Urothelium cell line (cell line): ENCODE measurements at places on chromosomes 1 and 21.

DNA sequence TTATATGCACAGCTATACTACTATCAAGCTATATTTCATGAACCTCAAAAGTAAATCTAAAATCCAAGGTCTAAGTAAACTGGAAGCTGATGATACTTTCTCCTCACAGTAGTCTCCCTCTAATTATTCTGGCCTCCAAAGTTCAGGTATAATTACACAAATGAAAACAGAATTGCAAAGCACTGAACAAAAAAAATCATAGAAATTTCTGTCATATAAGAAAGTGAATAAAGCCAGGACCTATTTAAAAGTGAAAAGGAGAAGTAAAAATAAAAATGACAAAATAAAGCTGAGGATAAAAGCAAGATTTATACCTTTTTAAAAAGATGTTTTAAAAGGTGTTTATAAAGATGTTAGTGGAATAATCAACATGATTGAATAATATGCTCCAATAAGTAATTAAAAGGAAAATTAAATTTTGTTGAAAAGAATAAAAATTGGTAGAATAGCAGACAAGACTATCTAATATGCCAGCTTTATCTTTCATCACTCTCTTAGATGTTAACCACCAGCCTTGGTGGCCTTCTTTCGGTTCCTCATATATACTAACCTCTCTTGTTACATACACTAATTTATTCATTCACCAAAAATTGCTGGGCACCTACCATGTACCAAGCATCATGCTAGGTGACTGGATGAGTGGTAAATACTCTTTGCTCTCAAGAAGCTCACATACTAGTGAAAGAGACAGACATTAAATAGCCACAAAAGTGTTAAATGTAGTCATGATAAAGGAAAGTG is 25.1 kb downstream of the SHCBP1L start:
- DNase-seq, result no peak

DNA sequence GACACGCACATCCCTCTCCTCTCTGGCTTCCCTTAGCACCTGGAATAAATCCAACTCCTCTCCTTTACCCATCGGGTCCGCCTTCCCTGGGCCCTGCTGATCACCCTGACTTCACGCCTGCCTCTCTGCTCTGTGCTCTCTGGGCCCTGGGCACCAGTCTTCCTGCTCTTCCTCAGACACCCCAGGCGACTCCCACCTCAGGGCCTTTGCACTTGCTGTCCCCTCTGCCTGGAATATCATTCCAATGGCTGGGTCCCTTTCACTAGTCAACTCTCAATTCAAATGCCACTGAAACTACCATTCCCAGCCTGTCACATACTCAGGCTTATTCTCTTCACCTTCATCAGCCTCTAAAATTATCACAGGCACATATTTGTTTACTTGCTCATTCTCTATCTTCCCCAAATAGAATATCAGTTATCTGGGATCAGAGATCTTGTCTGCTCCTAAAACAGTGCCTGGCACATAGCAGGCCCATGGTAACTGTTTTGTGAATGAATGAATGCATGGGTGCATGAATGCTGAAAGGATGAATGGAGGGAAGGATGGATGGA is 27.2 kb upstream of the SELENON start:
- DNase-seq, result no peak

DNA sequence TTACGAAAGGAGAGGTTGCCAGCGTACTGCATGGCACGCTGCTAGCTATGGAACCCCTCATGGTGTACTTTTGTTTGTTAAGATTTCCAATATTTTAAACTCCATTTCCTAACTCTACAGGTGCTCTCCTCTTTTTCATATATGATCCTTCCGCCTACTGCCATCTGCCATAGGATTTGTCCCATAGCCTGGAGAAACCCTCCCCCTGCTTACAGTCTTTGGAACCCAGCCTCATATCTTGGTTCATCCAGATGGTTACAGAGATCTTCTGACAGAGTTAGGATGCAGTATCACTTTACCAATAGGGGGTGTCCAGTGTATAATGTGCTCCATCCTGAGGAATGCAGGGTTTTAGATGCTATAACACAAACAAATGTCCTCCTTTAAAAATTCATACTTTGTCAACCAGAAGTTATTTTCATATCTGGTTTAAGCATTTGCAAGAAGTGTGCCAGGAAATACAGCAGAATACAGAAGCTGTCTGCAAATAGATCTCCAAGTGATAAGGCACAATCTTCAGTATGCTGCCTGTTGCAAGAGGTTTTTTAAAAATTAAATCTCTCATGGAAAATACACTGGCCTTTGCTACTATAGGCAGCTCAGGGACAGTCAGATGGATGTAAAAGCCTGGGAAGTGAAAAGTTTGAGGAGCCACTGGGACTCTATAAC is 377.8 kb downstream of the KCNH1 start:
- DNase-seq, result no peak

- peak; percentile 90 for DNase-seq
Observed at GRCh38 chr1:67832737-67833601, at the start of gene GNG12. TSS of gene GNG12 (minus strand) at chr1:67833467. CDS start at chr1:67707686, 125,781 bp downstream.

GRCh38 chr21:17889171-17889570 is 70.0 kb upstream of the C21orf91 start:
- no peak for DNase-seq

DNA sequence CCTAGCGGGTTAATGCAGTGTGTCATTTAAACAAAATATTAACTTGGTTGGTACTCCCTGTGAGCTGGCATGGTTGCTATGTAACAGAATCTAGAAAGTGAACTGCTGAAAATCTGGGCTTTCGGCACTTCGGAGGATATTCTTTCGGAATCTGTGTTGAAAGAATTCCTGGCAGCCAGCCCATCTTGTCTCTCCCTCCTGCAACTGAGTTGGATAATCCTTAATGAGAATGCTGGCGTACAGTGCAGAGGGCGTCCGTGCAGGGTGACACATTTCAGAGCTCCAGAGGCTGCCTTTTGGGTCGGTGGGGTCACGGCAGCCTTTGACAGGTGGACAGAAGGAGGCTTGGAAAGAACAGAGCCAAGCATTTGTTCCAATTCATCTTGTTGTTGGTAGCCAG is 3.7 kb downstream of the KAZN start:
- peak; percentile 33 for DNase-seq

DNA sequence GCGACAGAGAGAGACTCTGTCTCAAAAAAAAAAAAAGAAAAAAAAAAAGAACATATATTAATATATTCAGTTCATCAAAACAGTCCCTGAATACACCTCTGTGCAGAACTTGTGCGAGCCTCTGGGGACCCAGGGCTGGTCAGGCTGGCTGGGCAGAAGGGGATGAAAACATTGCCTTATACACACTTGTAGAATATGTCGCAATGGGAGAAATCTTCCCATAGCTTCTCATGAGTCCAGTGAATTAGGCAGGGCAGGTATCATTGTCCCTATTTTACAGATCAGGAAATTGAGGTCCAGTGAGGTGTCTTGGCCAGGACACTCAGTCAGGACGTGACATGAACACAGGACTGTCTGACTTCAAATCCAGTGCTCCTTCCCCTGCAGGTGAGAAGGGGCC is 12.6 kb upstream of the WNT4 start:
- no peak for DNase-seq

- DNase-seq, result no peak
Observed at GRCh38 chr1:19743793-19744192, 55.9 kb downstream of the TMCO4 start.

- no peak for DNase-seq
Observed at GRCh38 chr1:32706491-32706890, 3.9 kb upstream of the SYNC start.

DNA sequence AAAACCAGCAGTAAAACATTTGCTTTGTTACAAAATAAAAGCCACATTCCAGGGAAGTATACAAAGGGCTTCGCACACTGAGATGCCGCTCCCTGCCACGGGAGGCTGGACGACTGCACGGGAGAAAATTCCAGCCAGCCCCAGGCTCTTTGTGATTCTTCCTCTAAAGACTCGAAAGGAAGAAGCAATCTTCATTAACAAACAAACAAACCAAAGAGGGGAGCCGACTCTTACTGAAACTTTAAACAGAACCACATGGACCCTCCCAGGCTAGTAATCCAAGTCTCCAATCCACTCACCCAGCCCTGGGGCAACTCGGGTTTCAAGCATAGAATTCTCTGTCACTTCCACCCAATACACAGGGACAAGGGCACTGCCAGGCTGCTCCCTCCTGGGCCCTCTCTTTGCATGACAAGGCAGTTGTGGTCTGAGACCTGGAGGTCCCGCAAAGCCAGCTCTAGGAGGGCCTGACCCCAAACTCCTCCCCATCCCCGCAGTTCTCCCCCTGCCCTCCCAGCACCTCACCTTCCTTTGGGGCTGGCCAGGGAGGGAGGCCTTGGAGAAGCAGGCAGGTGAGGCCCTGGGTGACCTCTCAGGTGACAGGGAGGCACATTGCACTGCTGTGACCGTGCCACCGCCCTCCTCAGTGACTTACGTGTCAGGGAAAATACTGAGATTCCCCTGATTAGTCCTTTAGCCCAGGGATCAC is 26.6 kb upstream of the COL18A1 start:
- no peak for DNase-seq

DNA sequence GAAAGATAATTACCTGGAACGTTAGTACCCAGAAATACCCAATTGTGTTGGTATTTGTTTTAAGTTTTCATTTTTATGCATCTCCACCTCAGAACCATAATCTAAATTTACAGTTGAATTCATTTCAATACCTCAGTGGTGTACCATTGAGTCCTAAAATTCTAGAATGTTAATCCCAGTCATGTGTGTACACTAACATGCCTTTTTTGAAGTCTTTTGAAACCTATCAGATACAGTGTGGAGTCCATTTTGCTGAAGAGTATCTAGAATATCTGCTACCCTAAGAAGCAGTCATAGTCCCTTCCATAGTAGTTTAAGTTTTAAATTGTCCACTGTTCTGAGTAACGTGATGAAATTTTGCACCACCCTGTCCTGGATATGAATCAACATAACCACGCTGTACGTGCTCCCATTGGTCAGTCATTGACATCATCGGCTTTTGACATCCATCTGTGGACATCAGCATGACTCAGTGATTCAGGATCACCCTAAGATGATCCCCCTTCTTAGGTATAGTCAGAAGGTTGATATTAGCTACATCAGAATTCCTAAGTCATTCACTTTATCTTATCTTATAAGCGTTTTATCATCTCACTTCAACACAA is 7.5 kb upstream of the ASH1L start:
- DNase-seq, result no peak

DNA sequence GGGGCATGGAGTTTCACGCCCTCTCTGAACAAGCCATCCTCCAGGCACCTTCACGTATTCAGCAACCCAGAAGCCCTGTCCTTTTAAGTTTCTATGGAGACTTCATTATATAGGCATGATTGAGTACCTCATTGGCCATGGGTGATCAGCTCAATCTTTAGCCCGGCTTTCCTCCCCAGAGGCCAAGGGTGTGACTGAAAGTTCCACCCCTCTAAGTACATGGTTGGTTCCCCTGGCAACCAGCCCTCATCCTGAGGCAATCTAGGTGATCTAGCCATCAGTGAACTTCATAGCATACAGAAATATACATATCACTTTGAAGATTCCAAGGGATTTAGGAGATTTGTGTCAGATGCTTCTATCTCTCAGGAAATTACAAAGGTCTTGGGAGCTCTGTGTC is 21.3 kb upstream of the DHX9 start:
- DNase-seq, result no peak

DNA sequence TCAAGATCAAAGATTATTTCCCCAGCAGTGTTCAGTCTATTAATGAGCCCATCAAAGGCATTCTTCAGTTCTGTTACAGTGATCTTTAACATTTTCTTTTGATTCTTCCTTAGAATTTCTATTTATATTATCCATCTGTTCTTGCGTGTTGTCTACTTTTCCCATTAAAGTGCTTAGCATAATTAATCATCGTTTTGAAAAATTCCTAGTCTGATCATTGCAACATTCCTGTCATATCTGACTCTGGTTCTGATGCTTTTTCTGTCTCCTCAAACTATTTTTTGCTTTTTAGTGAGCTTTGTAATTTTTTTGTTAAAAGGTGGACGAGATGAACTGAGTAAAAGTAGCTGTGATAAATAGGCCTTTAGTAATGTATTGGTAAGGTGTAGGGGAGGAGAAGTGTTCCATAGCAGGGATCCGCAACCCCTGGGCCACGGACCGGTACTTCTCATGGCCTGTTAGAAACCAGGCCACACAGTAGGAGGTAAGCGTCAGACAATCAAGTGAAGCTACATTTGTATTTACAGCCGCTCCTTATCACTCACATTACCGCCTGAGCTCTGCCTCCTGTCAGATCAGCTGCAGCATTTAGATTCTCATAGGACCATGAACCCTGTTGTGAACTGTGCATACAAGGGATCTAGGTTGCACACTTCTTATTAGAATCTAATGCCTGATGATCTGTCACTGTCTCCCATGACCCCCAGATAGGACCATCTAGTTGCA is 163.3 kb downstream of the PIK3R3 start:
- no peak for DNase-seq

GRCh38 chr1:244316986-244317655 is 134.6 kb downstream of the ADSS2 start:
- DNase-seq, result no peak

DNA sequence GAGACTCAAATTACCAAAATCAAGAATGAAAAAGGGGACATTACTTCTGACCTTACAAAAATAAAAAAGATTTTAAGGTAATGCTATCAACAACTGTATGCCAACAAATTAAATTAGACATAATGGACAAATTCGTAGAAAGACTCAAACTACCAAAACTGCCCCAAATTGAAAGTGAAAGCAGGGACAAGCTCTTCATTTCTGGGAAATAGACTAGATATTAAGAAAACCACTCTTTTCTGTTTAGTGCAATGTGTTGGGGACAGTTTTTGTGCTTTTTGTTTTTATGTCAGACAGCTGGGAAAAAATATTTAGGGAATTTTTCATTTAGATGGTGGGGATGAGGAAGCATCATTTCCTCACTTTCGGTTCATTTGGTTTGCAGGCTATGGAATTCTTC is 4.9 kb upstream of the GBP1 start:
- DNase-seq, result no peak

DNA sequence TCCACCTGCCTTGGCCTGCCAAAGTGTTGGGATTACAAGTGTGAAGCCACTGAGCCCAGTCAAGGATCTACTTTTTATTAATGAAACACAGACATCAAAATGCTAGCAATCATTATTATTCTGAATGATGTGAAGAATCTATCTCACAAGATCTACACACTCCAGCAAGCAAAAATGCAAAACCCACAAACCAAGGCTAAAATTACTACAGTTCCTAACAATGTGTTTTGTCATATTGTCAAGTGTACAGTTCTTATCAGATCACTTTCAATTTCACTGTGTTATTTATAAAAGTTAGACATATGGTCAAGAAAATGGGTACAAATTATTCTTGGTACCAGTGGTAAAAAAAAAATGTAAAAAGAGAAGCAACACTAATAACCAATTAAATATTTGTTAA is 61.3 kb upstream of the SDC3 start:
- DNase-seq, result no peak

DNA sequence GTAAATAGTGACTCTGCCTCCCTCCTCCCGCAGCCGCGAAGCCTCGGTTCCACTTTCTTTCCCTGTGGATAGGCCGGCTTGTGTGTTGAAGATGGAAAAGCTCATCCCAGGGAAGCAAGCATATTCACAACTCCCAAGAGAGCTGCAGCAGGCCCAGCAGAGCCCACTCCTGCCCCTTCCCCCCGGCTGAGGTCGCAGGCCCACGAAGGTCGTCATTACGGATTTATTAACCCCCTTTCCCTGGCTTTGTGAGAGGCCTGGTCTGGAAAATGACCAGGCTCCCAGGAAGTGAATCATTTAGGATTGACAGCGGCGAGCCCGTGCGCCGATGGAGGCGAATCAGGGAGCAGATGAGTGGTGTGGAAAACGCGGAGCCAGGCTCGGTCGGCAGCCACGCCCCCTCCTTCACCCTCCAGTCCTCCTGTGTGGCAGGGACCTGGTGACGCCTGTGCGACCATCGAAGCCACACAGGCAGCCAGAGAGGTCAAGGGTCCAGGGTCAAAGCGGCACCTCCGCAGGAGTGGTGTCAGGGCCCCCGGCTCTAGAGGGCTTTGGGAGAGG is 93.4 kb downstream of the PRDM16 start:
- DNase-seq, result no peak
